ENCODE measurements at places on chromosomes 5 and 9.

DNA sequence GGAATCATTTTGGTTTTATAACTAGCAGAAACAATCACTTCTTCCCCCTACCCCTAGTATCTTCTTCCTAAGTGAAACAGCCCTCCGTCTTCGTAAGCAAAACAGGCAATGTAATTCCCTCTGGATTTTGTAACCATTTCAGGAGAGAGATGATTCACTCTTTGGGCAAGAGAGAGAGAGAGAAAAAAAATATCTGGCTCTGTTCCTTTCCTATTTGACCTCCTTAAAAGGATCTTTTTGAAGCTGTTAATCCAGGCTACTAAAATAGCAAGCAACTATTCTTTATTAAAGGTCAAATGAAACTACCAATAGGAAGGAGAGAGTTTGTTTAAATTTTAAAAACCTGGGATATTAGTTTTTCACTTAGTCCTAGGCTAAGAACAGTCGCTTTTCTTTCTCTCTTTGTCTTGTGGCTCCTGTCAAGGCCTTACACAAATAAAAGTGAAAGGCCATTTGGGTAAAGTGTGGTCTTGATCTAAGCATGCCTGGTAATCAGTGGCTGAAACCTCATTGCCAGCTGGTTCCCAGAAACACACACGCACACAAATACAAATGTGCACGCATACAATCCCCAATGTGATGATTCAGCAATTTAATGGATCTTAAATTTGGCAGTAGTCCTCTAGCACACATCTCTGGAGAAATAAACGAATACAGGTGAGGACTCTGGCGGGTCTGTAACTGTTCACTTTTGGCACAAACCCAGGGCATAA is 70.2 kb downstream of the PRUNE2 start:
- no peak for DNase-seq

DNA sequence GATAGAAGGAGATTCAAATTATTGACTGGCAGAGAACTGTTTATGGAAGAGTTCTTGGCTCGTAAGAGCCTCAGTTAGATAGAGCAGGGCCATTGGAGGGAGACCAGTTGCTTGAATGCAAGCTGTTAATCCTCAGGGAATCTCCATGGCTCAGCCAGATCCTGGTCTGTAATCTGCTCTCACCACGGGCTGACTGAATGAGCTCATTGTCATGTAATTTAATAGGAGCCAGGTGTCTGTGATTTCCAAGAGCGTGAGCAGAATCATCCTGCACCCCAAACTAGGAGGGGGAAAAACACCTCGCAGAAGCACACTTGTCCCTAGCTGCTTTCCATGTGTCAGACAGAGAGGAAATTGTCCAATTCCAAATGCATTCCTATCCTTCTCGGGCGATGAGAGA is 19.1 kb upstream of the KCNMB1 start:
- no peak for DNase-seq

- DNase-seq, result no peak
Measured at GRCh38 chr9:23603311-23603710, 222.7 kb downstream of the ELAVL2 start.

DNA sequence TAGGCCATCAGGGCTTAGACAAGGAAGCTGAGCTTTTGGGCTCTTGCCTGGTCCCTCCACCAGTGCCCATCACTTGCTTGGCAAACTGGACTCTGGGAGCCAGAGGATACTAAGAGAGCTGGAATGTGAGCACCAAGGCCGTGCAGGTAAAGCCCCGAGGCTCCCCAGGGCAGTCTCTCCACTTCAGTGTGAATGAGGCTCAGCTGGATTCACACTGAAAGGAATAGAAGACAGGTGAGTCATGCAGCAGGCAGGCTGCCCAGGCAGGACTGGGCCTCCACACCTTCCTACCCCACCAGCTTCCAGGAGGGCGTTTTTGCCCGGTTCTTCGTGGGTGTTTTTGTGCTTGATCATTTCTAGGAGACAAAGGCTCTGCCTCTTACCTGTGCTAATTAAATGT is 7.3 kb upstream of the CTSV start:
- DNase-seq, result no peak

DNA sequence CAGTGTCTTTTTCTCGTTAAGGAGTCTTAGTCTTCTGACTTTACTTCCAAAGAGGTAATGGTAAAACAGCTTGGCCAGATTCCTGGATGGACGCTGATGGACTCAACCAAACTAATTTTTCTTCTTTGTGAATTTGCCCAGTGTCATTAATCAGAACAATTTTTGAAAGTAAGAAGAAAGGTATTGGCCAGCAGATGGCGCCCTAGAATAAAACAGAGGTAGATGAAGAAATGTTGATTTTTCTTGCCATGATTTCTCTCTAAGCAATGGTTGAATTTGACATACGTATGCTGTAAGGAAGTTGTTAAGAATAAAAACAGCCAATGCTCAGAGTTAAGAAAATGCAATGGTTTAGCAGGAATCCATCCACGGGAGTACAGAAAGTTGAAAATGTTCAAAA is 500.0 kb downstream of the DIRAS2 start:
- DNase-seq, result peak; percentile 50

DNA sequence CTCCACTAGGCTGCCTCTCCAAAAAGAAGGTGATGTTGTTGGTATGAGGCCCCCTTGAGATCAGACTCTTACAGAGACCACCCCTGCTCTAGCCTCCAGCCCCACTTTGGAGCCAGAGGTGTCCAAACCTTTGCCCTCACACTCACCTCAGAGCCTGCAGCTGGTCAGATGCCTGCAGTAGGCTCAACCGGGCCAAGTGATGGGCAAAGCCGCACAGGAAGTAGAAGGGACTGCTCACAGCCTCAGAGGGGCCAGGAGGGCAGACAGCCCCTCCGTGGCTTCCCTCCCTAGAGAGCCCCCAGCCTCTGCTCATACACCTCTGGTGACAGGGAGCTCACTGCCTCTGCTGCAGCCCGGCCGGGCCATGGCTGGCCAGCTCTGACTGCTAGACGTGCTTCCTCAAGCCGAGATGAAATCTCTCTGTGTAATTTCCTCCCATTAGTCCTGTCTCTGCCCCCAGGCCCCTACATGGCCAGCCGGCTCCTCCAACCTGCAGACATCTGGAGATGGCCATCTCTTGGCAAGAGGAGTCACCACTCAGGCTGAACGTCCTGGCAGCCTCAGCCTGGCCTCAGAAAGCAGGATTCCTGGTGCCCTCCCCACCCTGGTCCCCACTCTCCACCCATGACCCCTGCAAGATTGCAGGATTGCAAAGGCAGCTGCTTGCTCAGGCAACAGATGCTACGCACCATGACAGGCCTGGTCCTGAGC is 7.3 kb upstream of the TCF7 start:
- no peak for DNase-seq

DNA sequence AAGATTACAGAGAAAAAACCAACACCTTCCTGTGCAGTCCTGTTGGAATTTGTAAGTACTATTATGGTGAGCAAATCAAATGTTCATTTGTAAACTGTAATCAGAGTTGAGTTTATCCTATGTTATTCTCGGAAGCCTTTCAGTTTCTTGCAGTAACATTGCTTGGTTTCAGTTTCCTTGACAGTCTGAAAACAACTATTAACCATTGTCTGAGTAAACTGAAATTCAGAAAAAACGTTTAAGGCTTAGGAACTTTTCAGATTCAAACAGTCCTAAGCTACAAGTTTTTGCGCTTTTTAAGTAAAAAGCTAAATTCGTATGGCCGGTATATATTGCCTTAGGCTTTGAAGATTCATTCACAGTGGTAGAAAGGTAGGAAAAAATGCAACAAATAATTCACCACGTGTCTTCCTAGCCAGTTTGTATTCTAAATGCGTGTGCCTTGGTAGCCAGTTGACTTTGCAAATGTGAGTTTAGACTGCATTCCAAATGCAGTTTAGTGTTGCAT is 2.5 kb downstream of the GPBP1 start:
- DNase-seq, result no peak

- DNase-seq, result no peak
Measured at GRCh38 chr9:83236029-83236696, 173.2 kb upstream of the RASEF start.

DNA sequence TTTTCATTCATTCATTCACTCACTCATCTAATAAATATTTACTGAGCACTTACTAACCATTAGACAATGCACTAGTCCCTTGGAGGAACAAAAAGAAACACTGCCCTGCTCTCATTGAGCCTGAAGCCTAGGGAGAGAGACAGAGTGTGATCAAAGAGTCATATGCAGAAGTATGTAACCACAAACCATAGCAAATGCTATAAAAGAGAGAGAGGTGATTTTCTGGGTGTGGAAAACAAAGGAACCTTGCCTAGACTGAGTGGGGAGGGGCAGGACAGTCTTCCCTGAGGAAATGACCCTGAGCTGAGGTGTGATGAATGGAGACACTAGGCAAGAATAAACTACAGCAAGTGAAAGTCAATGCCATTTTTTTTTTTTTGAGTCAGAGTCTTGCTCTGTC is 10.8 kb upstream of the ADRA1B start:
- no peak for DNase-seq

- no peak for DNase-seq
Measured at GRCh38 chr5:109125755-109126429, 283.9 kb downstream of the PJA2 start.

DNA sequence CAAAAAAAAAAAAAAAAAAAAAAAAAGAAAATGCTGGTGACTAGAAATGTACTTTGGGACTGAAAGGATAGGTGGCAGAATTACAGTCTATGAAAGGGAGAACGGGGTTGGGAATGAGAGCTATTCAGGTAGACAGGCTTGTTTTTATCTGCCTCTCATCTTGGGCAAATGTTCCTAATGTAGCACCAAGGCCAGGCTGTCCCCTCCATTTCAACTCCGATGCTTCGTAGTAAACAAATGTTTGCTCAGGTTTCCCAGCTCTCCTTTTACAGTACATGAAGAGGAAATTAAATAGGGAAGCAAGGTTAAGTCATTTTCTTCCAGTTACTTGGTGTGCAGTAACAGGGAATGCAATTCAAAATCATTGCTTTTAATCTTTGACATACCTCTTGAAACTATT is 4.4 kb upstream of the BASP1 start:
- DNase-seq, result no peak

GRCh38 chr9:109939698-109940342 is 159.8 kb downstream of the PALM2AKAP2 start:
- no peak for DNase-seq

GRCh38 chr9:131273856-131274673 is 2.2 kb downstream of the FAM78A start:
- no peak for DNase-seq

GRCh38 chr5:154937718-154938466 is at the start of gene GEMIN5:
Gene GEMIN5, minus strand, starts transcription at chr5:154938211. Its CDS starts 78 bp downstream, at chr5:154938133.
- DNase-seq, result peak; percentile 81

DNA sequence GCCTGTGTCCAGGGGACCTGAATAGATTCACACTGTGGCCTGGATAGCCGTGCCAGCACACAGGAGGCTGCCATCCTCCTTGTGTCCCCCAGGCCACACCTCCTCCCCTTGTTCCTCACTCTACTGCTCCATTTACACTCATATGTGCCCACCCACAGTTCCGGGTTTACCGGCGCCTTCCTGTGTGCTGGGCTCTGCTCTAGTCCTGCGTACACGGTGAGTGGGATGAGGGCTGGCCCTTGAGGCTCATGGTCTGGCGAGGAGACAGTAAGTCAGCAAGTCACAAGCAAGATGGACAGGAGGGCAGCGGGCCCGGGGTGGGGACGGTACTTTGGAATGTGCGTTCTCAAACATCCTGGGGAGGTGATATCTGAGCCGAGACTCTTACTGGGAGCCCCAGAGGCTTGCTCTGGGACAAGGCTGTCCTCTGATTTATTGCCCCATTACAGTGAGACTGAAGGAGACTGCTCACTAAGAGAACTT is 32.4 kb upstream of the NXNL2 start:
- DNase-seq, result no peak

DNA sequence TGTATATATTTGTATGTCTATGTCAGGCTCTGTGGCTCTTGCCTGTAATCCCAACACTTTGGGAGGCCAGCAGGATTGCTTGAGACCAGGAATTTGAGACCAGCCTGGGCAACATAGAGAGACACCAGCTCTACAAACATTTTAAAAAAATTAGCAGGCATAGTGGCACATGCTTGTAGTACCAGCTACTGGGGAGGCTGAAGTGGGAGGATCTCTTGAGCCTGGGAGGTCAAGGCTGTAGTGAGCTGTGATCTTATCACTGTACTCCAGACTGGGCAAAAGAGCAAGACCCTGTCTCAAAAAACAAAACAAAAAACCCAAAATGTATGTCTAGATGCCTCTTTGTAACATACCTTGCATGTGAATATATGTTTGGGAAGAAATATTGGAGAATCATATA is 15.8 kb downstream of the ARRDC3 start:
- DNase-seq, result no peak

DNA sequence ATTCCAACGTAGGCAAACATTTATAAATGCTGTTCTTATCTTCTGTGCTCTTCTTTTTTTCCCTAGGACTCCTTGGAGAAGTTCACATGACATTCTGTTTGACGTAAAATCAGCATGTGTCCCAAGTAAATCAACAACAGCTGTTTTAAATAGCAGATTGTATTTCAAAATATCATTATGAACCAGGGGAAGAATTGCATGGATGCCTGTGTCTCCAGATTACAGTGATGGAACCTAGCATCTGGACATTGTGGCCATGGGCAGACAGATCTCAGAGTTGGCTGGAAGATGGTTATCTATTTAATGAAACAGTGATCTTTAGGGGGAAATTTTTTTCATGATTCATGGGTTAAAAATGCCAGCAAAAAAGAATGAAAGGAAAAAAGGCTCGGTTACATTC is 222.0 kb downstream of the MAN2A1 start:
- DNase-seq, result no peak

DNA sequence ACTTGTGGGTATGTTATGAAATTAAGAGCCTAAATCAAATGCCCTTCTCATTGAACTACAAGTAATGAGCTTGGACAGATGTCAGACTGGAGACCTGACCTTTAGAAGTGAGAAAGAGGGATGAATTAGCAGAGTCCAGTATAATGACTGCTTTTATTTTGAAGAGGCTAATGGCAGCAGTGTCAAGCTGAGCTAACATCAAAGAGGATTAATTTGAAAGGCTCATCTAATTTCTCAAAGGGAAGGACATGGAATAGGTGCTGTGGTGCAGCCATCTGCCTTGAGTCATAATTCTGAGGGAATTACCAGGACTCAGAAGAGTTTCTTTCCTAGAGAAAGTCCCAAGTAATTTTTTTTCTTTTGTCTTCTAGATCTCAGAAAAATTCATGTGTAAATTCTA is 57.6 kb downstream of the FAM81B start:
- no peak for DNase-seq

DNA sequence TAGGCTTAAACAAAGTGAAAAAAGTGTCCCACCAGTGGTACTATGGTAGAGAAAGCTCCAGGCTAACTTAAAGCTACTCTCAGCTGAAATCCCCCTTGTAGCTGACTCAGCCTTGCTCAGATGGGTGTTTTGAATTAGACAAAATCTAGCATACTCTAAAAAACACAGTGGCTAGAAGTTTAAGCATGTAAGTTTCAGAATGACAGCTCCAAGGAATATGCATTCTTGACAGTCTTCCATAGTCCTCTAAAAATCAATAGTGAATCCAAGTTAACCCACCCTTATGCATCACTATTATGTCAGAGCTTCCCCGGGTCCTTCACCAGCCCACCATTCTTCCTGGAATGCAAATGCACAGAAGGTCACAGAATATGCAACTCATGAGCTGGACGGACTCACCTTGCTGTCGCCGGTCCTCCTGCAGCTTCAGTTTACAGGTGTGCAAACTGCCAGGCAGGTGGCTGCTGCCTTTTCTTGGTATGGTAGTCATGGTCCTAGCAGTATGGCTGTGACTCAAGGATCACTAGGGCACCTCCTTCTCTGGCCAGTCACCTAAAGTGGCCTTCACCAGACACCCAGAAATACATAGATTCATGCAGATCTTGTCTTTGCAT is 668 bp downstream of the RANBP3L start:
- DNase-seq, result no peak

GRCh38 chr5:393846-394275 is 49.1 kb upstream of the EXOC3 start:
- no peak for DNase-seq

- no peak for DNase-seq
Measured at GRCh38 chr9:79687131-79687447, 115.3 kb downstream of the TLE4 start.

All from stimulated activated CD4-positive, alpha-beta T cell treated with anti-CD3 and anti-CD28 coated beads, Interleukin-4, amount 100 ng/mL, for 4 hours (primary cell).